Fibroblast of lung (primary cell): ENCODE measurements at places on chromosomes 3 and 15. TPM values are rescaled to one million over a fixed set of nuclear protein-coding genes. Genes with fewer than 3 reads are reported as not detected.

The C3orf85 gene
- polyA plus RNA-seq: not detected in 2 replicates

The FANCD2OS gene
- not detected in 2 replicates for polyA plus RNA-seq

The BFSP2 gene
- polyA plus RNA-seq: not detected in 2 replicates

The ERICH6 gene
- polyA plus RNA-seq: 0.10 TPM in 1 of 2 replicates, not detected in the other

- DNase-seq: no peak
Observed at GRCh38 chr15:31096563-31096962, 5.0 kb downstream of the TRPM1 start.

- DNase-seq: no peak
Observed at GRCh38 chr3:143810166-143810952, 37.9 kb downstream of the SLC9A9 start.

DNA sequence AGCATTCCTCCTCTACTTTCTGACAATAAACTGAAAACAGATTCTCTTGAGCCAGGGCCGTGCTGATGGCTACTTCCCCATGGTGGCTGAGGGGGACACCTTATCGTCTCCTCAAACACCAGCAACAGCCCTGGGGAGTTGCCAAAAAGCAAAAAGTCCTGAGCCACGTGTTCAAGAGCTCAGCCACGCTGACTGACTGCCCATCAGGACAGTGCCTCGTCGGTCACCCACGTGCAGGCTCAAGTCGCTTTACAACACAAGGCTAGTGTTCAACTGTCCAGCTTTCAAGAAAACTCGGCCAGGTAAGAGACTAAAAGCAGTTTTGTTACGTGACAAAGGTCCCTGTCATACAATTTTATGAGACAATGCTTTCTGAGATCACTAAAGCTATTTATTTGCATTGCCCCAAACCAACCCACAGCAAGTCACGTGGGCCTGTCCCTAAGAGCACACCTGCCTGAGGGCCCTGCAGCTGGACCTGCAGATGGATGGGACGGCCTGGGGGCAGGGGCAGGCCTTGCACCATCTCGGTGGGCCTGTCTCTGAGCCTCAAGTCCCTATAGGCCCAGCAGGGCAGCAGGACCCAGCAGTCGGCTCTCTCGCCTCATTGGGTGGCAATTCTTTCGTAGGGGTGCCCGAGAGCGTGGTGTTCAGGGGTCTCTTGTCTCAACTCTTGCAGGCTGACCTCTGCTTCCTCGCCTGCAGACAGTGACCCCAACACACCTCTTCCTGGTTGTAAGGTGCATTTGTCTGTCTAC, 42.7 kb downstream of the NIPA2 start:
- no peak for DNase-seq

GRCh38 chr3:160765211-160765610, 9.2 kb downstream of the PPM1L start:
- no peak for DNase-seq

- no peak for DNase-seq
Observed at GRCh38 chr15:76334438-76335306, 1.9 kb upstream of the ISL2 start.

GRCh38 chr3:9078561-9079240, 115.4 kb upstream of the RAD18 start:
- DNase-seq: no peak

DNA sequence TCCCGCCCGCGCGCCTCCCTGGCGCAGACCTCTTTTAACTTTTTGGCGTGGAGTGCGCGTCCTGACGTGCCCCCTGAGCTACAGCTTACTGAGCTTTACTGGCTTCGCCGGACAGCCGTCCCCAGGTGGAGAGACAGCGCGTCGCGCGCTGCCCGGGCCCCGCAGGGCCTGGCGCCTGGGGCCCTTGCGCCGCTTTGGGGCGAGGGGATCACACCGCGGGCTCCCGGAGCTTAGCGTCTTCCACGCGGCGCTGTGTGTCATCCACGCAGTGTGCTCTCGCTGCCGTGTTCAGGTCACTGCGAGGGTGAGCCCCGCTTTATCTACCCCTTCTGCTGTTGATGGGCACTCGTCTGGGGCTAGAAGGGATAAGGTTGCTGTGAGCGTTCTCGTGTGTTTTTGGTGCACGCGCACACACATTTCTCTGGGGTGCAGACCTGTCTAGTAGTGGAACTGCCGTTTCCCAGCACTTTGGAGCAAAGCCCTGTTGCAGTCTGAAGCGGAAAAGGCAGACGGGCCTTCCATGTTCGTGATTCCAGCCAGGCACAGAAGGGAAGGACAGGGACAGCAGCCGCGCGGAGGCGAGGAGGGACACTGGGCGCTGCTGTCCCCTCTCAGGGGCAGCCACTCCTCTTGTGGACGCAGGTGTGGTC, 33.1 kb upstream of the ALDH1L1 start:
- peak; percentile 10 for DNase-seq

DNA sequence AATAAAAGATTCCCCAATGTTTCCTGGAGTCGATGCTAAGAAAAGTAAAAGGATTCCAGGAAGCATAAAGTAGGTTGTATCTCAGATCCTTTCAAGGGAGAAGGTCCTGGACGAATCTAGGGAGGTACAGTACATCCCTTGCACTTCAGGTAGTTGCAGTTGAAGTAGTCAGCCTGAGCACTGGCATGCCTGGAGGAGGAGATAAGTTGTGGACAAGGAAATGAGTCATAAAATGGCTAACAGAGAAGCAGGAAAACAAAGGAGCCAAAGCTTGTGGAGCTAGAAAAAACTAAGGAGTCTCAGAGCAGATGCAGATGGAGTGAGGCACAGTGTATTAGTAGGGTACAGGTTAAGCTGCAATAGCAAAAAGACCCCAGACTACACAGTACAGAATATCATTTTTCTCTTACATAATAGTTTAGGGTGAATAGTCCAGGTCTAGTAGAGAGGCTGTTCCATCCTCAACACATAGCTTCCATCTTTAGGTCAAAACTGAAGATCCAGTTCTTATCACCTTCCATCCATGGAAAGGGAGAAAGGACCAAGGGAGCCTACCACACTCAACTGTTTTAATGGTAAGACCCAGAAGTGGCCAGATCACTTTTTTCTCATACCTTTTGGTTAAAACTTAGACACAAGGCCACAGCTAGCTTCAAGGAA, 41.3 kb downstream of the COL6A5 start:
- DNase-seq: peak; percentile 24

GRCh38 chr15:34682674-34683073, 72.1 kb downstream of the GJD2 start:
- DNase-seq: peak; percentile 72

DNA sequence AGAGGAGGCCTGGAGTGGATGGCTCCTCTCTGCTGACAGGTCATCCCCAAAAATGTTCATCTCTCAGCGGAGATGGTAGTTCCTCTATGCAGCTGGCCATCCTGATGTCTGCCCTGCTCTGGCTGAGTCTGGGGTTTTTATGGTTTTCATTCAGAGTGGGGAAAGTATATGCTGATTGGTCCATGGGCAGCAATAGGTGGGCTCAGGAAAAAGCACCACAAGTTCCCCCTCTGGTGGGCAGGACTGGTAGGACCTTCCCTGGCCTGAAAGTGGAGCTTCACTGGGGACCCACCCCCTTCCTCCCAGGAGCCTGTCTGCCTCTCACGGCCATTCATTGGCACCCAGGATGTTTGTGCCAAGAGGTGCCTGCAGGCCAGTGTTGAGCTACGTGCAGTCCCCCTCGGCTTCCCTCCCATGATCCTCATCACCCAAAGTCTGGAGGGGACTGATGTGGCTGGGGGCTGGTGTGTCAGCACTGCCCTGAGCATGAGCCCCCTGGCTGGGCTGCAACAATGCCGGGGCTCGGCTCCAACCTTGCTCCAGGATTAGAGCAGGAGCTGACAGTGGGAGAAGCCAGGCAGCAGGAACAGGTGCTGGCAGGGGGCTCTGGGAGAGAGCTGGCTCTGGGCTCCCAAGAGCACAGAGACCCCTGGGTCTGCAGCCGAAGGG, 13.1 kb upstream of the BLOC1S6 start:
- DNase-seq: no peak

- peak; percentile 96 for DNase-seq
Observed at GRCh38 chr15:82183121-82184031, 79.2 kb downstream of the EFL1 start.

DNA sequence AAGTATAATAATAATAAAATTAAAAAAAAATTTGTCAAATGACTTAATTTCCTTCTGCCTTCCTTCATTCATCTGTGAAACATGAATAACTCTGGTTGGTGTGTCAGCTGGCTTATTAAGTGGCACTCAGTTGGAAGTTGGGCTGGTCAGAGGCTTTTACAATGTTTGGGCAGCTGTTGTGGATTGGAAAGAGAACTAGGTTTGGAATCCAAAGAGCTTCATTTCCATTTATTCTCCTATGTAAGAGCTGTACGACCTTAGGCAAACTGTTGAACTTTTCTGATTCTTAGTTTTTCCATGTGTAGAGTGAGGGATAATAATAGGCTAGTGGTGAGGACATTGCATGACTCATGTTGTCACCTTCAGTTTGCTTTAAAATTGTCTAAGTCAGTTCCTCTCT, 606.7 kb downstream of the PDCD6IP start:
- no peak for DNase-seq
